ENCODE measurements at places on chromosomes 7 and 10.

GRCh38 chr10:81541517-81541916 lies 333.5 kb upstream of the NRG3 start:
- ATAC-seq, result no peak

DNA sequence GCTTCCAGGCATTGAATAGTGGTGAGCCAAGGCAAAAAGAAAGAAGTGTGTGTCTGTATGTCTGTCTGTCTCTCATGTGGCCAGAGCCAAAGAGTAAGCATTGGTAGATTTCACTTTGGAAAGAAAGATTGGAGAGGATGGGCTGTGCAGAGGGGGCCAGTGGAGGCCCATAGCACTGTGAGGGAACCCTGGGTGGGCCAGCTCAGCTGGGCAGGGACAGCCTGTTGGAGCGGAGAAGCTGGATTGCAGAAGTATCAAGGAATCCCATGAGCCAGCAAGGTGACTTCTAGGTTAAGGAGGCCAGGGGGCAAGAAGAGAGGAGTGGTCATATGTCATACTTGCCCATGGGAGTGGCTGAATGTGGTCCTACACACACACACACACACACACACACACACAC lies 1.5 kb upstream of the GRID1 start:
- ATAC-seq, result no peak

- no peak for ATAC-seq
Observed at GRCh38 chr7:85522070-85522469, 335.2 kb upstream of the SEMA3D start.

DNA sequence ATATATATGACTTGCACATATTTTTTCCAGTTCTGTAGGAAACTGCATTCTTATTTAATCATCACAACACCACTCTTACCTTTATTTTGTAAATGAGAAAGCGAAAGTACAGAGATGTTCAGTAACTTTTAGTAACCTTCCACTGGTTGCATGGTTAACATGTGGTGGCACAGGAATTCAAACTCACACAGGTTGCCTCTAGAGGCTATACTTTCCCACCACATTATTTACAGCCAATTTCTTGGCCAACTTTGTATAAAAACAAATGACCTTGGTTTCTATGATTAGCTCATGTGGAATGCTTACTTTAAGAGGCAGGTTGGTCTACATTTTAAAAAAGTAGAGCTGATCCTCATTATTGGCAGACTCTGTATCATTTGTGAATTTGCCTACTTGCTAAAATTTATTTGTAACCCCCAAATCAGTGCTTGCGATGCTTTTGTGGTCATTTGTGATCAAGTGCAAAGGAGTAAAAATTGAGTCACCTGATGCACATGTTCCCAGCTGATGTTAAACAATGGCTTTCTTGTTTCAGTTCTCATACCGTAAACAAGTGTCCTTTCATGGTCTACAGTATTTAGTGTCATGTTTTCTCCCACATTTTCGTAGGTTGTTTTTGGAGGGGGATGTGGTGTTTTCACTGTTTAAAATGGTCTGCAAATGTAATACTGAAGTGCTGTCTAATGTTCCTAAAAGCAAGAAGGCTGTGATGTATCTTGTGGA lies 14.8 kb downstream of the BBS9 start:
- ATAC-seq, result no peak

- ATAC-seq, result no peak
Observed at GRCh38 chr7:76089865-76090475, 42.1 kb downstream of the MDH2 start.

DNA sequence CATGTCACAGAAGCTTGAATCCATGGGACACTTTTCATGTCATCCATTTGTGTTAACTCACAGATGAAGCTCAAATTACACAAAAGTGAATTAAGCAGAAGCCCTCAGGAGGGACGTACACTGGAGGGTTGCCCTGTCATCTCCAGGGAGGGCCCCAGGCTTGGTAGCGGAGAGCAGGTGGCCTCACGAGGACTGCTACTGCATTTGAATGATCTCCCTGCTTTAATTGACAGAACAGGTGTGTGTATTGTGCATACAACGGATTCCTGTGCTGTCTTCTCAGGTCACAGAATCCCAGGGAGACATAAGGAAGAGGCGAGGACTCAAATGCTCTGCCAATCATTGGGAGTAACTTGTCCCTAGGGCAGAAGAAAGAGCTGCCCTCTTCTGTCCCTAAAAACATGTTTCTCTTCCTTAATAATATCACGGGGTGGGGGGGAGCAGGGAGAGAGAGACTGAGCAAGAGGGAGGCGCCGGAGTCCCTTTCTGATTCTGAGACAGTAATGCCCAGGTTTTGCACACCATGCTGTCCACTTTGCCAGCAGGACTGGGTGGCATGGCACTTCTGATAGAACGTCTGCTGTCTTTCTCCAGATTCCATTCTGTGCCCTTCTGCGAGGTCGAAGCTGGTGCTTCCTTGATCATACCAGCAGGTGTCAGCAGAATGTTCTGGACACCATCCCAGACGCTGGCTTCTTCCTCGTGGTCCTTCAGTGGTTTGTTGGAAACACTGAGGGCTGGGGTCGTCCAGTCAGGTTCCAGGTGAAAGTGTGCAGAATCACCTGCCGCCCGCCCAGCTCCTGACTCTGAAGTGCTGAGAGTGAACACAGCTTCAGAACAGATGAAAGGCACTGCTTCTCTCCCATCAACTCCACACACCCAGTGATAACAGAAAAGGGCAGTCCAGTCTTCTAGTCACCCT lies 26.2 kb upstream of the RASGEF1A start:
- peak; percentile 85 for ATAC-seq

- no peak for ATAC-seq
Observed at GRCh38 chr7:2290877-2291276, 23.4 kb downstream of the SNX8 start.

GRCh38 chr7:27697861-27698430 lies 35.3 kb upstream of the HIBADH start:
- peak; percentile 75 for ATAC-seq

DNA sequence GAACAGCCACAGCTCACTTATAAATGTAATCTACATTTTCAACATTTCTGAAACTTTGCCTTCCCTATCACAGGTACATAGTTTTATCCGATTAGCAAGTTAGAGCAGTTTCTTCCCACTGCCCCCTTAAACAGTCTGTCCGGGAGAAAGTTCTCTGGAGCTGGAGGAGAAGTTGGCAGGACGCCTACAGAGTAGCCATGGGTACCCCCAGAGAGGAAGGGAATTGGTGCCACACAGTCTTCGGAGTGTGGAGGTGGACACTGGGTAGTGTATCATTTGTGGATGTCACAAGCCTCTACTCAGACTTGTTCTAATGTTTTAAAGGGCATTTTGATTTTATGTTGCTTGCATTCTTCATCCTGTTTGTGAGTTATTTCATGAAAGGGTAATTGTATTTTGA lies 39.0 kb downstream of the TAF3 start:
- ATAC-seq, result no peak

- ATAC-seq, result no peak
Observed at GRCh38 chr7:139799586-139799985, 21.8 kb upstream of the HIPK2 start.

DNA sequence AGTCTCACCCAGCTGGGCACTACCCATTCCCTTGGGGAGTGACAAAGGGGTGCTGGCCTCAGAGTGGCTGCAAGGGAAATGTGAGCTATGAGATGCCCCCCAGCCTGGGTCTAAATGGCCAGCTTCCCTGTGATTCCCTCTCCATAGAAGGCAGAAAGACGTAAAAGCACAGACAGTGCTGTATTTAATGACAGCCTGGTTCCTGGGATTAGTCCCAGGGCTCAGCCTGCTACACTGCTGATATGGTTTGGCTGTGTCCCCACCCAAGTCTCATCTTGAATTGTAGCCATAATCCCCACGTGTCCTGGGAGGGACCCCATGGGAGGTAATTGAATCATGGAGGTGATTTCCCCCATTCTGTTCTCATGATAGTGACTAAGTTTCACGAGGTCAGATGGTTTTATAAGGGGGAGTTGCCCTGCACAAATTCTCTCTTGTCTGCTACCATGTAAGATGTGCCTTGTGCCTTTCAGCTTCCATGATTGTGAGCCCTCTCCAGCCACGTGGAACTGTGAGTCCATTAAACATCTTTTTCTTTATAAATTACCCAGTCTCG lies 23.9 kb upstream of the CALN1 start:
- no peak for ATAC-seq

GRCh38 chr10:122258136-122259074 lies 12.7 kb upstream of the BTBD16 start:
- ATAC-seq, result no peak

- ATAC-seq, result no peak
Observed at GRCh38 chr7:78080241-78080640, 281.7 kb downstream of the PHTF2 start.

All from motor neuron (in vitro differentiated cells).